NCI-H1048 (cell line): ENCODE measurements at places on chromosomes 11 and 22.

GRCh38 chr11:64135711-64136110 is 30.2 kb downstream of the MACROD1 start:
- DNase-seq = no peak

DNA sequence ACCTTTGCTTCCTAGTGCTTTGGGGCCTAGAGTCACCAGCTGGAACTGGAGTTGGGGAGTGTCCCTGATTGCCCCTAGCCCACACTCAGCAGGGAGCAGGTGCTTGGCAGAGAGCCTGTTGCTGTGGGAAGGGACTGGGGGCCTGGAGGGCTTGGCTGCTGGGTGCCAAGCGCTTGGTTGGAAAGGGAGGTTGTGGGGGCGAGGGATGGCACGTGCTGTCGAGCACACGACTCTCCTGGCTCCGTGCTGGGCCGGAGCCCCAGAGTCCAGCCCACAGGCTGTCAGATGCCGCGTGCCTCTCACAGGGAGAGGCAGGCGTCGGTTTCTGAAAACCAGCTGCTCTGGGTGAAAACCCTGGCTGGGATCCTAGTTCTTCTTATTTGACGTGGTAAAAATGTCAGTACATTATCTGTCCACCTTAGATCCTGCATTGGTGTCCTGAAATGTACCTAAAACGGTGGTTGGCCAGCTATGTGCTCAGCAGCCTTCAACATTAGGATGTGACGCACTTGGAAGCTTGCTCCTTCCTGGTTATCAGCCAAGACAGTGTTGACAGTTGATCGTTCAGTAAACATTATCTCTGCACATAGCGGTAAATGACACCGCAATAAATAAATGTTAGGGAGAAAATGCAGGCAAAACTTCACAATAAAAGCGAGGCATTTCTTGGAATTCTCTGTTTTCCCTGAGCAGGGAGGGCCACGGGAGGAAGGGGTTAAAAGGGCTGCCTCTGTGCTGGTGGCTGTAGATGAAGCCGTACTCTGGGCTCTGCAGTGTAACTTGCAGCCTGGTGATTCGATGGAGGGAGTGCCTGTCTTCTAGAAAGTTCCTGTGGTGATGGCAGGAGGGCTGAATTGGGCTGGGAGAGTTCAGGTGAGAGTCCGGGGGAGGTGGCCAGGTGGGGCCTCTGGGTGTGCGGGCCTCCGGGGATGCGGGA is 29.2 kb downstream of the GRAMD4 start:
- DNase-seq = no peak

GRCh38 chr22:30375312-30375849 is 11.8 kb downstream of the RNF215 start:
- DNase-seq = no peak

DNA sequence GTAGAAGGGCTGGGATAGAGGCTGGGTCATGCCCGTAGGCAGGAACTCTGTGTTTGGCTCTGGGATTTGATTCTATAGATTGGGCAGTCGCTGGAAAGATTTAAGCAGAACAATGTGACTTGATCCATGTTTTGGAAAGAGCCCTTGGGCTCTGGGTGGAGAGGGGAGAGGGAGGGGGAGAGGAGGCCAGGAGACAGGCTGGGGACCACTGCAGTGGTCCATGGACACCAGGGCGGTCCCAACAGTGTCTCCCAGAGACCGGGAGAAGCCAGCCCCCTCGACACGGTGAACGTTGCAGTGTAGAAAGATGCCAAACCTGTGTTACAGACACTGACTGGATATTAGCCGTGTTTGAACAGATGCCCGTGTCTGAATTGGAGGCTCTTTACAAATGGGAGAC is 19.5 kb downstream of the PVALB start:
- no peak for DNase-seq

- no peak for DNase-seq
Observed at GRCh38 chr22:42281284-42281683, 10.8 kb upstream of the TCF20 start.

GRCh38 chr11:64000740-64001483 is 14.7 kb downstream of the OTUB1 start:
- DNase-seq = no peak

DNA sequence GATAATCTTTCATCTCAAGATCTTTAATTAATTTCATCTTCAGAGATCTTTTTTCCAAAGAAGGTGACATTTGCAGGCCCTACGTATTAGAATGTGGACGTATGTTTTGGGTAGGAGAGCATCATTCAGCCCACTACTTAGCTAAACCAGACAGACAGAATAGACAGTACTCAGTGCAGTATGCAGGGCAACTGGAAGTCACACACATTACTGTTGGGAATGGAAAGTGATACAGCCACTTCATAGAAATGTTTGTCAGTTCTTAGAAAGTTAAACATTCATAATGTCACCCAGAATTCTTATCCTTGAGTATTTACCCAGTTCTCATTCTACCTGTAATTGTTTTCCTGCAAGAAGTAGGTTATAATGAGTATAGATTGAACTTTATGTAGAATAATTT is 102.9 kb downstream of the PPP6R3 start:
- no peak for DNase-seq

- DNase-seq = no peak
Observed at GRCh38 chr11:70498976-70499801, 100.9 kb downstream of the CTTN start.

DNA sequence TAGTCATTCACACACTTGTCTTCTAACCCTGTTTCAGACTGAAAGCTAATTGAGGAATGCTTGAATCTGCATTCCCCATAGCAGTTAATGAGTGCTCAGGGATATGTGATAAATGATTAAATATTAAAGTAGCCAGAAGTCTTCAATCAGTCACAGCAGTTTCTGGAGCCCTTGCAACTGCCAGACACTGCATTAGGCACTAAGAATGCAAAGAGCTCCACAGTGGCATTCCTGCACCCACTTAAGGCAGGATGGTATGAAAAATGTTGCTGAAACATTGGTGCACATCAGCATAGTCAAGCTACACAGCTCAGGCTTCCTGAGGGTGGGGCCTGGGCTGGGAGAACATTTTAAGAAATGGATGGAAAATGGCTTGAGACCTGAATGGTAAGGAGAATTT is 6.5 kb downstream of the DTX4 start:
- no peak for DNase-seq

DNA sequence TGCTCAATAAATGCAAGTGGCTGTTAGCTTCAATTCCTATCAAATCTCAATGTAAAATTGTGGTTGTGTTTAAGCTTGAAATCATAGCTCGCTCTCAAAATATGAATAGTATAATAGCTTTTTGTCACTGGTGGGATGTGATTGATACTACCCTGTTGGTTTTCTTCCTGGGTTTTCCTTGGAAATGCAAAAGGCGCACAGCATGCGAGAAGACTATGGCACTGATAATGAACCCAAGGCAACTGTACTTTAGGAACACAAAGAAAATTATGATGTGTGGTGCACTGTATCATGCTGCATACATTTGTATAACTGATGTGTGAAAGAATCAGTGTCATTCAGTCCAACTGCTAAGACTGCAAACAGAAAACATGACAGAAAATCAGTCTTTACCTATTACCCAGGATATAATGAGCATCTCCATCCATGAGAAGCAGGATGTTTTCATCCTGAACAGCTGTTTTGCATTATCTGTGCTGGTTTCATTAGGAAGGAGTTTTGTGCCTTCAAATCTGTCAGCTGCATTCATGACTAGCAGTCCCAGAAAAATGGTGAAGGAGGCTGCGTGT is 101.2 kb downstream of the TRPC6 start:
- DNase-seq = no peak

GRCh38 chr11:18485913-18486528 is 30.4 kb downstream of the LDHAL6A start:
- DNase-seq = no peak

DNA sequence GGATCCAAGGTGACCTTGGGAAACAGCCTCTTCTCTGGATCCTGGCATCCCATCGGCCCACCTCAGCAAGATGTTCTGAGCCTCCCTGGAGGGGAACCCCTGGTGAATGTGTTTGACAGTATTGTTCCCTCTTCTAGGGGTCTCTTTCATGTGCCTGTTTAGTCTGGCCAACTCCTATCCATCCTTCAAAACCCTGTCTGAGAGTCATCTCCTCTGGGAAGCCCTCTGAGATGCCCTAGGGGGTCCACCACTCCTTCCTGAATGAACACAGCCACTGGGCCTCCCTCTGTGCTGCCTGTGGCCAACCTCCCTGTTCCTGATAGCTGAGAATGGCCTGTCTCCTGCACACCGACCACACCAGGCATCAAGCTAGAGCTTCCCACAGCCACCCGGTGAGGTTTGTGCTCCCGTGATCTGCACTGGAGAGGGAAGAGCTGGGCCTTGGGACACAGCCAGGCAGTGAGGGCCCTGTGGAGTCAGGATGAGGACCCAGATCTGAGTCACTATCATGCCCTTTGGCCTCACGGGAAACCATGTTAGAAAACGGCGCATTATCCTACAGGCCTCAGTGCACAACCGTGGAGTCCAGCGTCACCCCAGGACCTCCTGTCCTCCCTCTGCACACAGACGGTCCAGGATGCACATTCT is 8.8 kb downstream of the WNT7B start:
- no peak for DNase-seq
